ENCODE measurements at places on chromosomes 13 and 19.
A peak's percentile ranks its signal among the peaks of the same experiment; 100 is the strongest.

GRCh38 chr13:59671881-59672280 lies 491.8 kb downstream of the DIAPH3 start:
- DNase-seq = no peak

GRCh38 chr19:7874076-7874896 lies at the start of gene PRR36:
Gene PRR36 (minus strand): TSS chr19:7874390. CDS start chr19:7873689, 701 bp downstream.
- no peak for DNase-seq

DNA sequence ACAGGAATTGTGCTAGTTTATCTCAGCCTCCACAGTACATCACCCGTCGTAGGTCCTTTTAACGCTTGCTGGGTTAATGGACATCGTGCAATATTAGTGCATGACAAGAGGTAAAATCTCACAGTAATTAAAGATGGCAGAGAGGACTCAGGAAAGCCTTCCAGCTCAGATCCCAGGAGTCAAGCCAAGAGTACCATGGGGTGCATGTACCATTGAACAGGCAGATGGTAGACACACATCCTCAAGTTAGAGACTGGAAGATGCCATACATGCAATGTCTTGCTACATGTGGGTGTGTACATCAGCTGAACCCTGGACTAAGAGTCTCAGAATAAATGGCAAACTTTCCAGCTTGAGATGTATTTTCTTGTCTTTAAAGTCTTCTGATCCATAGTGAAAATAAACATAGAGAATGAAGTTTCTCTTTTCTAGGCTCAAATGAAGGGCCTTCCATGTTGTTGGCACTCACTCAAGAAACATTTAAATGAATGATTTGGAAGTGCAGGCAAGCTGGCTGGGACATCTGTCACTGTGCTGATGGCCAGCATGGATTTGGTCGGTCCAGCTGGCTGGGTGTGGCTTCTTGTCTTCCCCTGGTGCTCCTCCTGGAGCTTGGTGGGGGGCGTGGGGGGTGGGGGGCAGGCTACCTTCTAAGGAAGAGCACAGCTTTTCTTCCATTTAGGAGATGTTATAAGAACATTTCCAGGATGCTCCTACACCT lies 290.9 kb upstream of the MAB21L1 start:
- no peak for DNase-seq

DNA sequence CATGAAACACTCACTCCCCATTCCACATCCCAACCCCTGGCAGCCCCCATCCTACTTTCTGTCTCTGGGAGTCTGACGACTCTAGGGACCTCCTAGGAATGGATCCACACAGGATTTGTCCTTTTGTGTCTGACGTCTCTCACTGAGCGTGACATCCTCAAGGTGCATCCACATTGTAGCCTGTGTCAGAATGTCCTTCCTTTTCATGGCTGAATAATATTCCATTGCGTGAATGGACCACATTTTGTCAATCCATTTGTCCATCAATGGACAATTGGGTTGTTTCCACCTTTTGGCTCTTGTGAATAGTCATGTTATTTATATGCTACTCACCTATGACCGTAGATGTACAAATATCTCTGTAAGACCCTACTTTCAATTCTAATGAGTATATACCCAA lies 16.8 kb upstream of the NMRK2 start:
- DNase-seq = no peak

DNA sequence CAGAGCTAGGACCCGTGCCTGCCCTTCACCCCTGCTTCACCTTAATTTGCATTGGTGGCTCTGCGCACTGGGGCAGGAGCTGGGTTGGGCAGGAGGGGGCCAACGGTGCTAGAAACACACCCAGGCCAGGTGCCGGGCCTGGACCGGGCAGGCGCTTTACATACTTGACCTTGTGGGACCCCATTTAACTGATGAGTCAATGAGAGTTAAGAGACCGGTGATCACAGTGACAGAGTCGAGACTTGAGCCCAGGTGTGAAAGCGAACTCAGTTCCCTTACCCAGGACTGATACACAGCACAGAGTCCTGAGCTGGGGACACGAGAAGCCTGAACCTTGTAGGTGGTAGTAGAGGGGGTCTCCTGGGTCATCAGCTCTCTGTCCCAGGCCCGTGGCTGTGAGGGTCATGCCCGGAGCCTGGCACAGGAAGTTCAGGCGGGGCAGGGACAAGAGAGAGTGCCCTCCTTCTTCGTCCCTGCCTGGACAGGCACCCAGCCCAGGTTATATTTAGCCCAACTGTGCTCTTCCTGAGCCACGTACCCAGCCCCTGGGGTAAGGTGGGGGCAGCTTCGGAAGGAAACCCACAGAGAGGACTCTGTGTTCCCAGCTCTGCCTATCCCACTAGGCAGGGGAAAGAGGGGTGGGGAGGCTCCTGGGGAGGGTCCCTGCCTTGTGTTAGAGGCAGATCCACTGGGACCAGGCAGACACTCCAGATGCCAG lies 1.9 kb downstream of the PRX start:
- no peak for DNase-seq

DNA sequence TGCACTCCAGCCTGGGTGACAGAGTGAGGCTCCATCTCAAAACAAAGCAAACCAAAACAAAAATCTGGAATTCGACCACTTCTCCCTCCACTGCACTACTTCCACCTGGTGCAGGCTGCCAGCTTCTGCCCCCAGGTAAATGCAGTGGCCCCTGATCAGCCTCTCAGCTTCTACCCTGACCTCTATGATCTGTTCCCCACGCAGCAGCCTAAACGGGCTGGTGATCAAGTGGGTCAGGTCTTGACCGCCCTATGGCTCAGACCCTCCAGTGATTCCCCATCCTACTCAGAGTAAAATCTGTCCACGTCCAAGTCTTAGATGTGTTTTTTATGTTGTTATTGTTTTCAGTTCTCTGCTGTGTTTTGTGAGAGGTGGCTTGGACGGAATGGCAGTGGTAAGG lies 163.9 kb downstream of the KCTD15 start:
- DNase-seq = no peak

- DNase-seq = no peak
These were observed 2.5 kb downstream of the PCDH8 start for GRCh38 chr13:52845766-52846566.

DNA sequence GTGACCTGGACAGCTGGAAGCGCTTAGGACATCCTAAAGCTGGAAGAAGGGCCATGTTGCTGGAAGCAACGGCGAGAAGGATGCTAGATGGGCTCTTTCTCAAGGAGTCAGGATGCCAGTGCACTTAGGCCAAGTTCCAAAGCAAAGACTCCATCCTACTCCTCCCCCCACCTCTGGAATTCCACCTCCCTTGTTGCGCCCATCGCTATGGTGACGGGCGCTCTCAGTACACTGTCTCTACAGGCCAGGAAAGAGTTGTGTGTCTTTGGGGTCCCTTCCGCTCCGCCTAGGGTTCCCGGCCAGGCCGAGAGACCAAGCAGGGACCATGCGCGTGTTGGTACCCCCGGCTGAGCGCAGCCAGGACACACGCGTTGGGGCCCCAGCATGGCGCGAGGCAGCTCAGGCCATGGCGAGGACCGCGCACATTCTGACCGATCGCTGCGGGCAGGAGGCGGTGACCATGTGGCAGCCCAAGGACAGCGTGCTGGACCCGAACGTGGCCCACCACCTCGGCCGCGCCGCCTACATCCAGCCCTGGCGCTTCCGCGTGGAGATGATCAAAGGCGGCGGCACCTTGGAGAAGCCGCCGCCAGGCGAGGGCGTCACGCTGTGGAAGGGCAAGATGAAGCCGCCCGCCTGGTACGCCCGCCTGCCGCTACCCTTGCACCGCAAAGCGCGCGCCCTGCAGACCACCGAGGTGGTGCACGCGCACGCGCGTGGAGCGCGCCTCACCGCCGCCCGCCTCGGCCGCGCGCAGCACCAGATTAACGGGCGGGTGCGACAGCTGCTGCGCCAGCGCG lies 31.0 kb upstream of the SLC1A6 start:
- no peak for DNase-seq

DNA sequence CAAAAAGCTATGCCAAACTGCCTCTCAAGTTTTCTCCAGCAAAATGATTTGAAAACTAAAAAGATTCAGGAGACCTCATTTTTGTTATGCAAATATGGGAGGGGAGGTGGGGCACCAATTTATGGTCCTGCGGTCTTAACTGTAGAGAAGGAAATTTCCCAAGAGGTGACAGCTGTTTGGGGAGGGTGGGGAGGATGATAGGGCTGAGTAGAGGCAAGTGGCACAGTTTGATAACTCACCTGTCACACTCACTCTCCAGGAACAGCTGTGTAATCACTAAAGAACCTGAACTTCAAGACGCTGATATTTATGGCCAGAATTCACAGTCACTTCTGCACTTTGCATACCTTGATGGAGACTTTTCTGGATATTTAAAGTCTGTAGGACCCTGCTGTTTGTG lies 232.9 kb upstream of the STARD13 start:
- no peak for DNase-seq

DNA sequence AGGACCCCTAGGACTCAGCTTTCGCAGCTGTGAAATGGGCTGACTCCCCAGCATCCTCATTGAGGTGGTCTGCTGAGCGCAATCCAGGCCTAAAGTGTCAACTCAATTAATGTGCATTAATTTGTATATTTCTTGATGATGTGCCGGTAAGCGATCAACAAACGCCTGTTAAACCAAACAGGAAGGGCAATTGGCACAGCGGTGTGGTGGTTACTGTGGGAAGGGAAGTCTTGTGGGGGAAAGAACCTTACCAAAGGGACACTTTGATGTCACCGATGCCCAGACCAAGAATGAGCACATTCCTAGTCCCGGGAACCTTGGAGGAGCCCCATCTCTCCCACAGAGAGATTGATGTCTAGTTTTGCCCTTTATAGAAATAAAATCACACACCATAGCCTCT lies 1.6 kb downstream of the JAK3 start:
- DNase-seq = no peak

- DNase-seq = no peak
These were observed 511.5 kb downstream of the UQCRFS1 start for GRCh38 chr19:28701491-28701890.

- DNase-seq = no peak
These were observed 28.5 kb downstream of the CRYL1 start for GRCh38 chr13:20497006-20497775.

DNA sequence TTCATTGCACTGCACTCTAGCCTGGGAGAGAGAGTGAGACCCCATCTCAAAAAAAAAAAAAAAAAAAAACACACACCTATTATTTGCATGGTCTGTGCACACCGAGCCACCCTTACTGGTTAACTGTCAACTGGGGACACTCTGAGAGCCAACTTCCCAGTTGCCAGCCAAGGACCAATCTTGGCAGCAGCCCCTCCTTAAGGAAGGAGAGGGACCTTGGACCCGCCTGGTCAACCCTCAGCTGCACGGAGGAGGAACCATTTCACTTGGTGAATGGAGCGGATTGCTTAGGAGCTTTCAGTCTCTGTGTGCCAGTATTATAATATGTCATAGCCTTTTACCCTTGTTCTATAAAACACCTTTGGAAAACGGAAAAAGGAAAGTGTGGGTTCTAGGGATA lies 24.9 kb downstream of the MICOS13 start:
- no peak for DNase-seq

DNA sequence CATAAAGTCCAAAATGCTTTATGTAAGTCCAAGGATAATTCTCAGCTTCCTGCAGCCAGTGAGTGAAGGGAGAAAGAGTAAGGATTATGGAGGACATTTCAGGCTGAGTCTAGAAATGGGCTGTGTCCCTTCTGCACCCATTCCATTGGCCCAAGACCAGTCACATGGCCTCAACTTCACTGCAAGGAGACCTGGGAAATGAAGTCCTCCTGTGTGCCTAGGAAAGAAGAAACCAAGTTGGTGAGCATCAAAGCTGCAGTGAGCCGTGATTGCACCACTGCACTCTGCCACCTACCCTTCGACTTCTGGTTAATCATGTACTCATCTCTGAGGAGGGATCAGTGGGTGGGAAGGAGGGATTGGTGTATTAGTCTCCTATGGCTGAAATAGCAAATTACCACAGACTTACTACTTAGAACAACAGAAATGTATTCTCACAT lies 3.6 kb upstream of the CD37 start:
- peak; percentile 35 for DNase-seq

GRCh38 chr19:30119180-30119908 lies 177.3 kb downstream of the URI1 start:
- DNase-seq = no peak

DNA sequence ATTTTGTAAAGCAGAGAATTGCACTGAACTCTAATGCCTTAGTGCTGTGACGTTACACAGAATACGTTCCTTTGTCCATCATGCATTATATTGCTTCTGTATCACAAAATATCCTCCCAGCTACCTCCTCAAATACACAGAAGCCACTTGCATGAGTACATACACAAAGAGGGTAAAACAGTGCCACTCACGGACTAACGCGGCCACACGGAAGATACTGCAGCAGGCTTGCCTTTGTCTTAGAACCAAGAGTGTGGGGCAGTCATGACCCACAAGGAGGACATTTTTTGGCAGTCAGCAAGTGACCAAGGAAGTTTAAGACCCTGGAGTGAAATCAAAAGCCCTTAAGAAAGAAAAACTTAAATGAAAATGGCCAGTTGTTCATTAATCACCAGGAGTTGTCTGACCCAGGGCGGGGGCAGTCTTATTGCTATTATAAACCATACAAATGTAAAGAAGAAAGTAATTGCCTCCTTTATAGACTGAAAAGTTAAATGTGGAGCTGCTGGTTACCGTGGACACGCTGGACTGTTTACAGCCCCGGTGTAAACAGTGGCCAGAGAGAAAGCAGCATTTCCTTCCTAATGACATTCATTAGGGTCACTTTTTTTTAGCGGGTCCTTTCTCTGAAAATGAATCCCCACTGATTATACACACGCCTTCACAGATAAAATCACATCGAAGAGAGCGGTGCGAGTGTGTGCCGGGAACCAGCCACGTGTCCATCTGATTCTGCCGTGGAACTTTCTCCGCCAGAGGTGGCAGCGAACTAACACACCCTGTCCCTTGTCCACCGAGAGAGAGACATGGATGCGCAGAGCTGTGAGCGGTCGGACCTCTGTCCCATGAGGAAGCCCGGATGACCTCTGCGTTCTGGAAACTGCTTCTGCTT lies 66.8 kb downstream of the SOX1 start:
- DNase-seq = no peak

- no peak for DNase-seq
These were observed 20.6 kb downstream of the UBE2L5 start for GRCh38 chr13:30442926-30443325.

GRCh38 chr19:3292958-3293529 lies 68.6 kb downstream of the CELF5 start:
- no peak for DNase-seq

DNA sequence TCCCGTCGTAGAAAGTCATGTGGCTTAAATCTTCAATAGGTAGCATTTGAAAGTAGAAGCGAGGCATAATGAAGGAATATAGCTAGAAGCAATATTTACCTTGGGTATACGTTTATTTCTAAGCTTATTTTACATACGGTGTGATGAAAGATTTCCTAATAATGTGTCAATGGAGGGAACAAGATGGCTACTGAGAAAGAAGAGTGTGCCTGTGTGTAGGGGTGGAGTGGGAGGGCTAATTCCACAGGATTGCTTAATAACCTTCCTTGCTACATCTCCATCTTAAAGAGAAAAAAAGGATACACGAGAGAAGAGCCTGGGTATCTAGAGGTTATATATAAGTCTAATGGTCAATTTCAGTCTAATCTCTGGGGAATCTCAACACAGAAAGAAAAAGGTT lies 2.0 kb downstream of the SPART start:
- no peak for DNase-seq

- DNase-seq = no peak
These were observed 5.5 kb downstream of the SF3A2 start for GRCh38 chr19:2242092-2242537.

- peak; percentile 24 for DNase-seq
These were observed 104.4 kb downstream of the TM9SF2 start for GRCh38 chr13:99605420-99606323.

- DNase-seq = no peak
These were observed 1.9 kb downstream of the OCEL1 start for GRCh38 chr19:17227798-17228367.
